ENCODE measurements at places on chromosomes 4 and X.

GRCh38 chr4:184599492-184600135 lies 49.6 kb downstream of the CASP3 start:
- DNase-seq: no peak

DNA sequence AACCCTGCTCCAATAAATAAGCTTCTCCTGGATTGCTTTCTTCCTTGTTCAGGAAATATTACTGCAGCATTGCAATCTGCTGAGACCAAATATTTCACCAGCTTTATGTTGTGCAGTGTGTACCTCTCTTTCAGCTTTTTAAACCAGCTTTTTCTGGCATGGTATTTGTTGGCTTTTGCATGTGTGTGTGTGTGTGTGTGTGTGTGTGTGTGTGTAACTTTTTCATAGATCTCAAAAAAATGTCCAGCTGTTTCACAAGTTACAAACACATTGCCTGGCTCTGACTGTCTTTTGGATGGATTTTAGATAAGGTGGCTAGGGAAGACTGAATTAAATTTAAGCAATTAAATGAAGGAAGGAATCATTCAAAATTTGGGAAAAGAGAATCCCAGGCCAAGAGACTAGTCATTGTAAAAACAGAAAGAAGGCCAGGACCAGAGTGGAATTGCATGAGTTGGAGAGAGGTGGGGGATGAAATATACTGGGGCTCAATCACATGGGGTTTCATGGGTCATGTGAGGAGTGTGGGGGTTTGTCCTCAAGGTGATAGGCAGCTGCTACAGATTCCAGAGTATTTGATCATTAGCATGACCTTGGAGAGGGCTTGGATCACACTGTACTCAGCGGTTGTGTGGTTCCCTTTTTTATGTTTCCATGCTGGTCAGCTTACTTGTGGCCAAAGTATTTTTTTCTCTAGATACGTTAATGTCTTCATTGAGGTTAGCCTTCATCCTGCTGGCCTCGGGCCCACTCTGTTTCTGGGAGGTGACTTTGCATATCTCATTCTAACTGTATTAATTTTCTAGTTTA lies 357.7 kb upstream of the BOD1L1 start:
- DNase-seq: no peak

DNA sequence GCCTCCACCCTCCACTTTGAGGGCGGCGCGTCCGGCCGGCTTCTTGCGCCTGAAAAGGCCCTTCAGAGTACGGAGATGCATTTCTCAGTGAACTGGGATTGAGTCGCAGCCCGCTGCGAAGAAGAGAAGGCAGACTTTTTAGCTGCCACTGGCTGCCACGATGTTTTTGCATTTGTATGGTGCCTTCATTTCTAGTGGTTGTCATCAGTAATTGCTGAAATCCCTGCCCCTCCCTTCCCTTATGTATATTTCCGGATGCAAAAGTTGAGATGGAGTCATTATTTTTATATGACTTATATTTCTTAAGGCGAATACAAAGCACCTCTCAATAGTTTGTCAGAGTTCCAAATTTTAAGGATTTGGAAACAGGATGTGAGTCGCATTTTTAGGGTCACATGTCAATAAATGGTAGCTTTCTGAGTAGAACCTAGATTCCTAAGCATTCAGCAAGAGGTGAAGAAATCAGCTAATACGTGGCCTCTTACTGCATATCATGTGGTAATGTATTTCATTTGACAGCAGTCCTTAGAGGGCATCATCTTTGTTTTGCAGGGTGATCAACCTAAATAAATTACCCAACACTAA lies 658 bp downstream of the ATP6AP2 start:
- no peak for DNase-seq

GRCh38 chr4:168711197-168712140 lies 214.6 kb downstream of the PALLD start:
- DNase-seq: no peak

GRCh38 chr4:86233681-86234080 lies 126.2 kb downstream of the MAPK10 start:
- no peak for DNase-seq

Data from natural killer cell treated with Interleukin-12 subunit alpha and Interleukin-12 subunit beta and Interleukin-15 and Interleukin-18, amount 100 ng/mL, for 72 hours (primary cell).